ENCODE measurements at places on chromosomes 2 and 18.

GRCh38 chr2:190986221-190986953, 27.6 kb downstream of the STAT1 start:
- no peak for DNase-seq

GRCh38 chr18:27839141-27839540, 337.8 kb downstream of the CDH2 start:
- DNase-seq, result no peak

GRCh38 chr18:24928301-24928878, 423.6 kb downstream of the ZNF521 start:
- DNase-seq, result no peak

GRCh38 chr2:160942476-160943142, 217.6 kb upstream of the TANK start:
- no peak for DNase-seq

DNA sequence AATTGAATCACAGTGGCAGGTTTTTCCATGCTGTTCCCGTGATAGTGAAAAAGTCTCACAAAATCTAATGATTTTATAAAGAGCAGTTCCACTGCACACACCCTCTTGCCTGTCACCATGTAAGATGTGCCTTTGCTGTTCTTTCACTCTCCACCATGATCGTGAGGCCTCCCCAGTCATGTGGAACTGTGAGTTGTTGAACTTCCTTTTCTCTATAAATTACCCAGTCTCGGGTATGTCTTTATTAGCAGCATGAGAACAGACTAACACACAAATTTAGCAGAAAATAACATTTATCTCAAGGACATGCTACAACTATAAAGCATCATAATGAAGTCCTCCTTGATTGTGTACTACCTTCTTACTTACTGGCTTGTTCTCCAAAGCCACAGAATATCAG, 1526.0 kb downstream of the LRP1B start:
- no peak for DNase-seq

DNA sequence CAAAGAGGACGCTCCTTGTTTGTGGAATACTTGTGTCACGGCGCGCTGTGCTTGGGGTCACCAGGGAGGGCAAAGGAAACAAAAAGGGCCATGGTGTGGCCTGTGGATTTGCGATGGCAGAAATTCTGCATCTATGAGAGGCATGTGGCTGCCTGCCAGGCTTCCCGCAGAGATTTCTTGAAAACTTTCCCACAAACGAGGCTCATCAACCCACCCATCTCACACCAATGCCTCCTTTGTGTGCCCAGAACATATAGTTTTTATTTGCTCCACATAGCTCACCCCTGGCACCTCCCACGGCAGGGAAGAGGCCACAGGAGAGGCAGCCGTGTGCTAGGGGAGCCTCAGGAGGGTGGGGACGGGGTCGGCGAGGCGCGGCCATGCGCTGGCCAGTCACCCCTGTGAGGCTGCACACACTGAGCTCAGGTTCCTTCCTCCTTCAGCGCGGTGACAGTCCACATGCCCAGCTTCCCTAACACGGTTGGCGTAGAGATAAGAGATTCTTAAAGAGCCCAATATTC, 100.3 kb downstream of the MBP start:
- DNase-seq, result no peak

DNA sequence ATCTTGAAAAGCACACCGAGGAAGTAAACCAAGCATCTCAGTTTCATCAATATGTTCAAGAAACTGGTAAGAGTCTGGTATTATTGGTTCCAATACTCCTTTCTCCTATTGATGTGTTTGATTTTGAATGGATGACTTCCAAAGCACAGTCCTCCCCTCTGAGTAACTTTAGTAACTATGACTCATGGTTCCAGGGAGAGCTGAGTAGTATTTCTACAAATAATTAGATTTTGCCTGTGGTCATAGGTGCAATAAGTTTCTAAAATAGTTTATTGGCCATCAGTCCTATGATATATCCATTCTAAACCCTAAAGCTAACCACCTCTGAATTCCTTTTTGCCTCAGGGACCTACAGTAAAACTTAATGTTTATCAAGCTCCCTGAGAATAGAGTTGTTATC, 352.4 kb downstream of the XIRP2 start:
- no peak for DNase-seq

GRCh38 chr2:127410871-127411652, 7.2 kb upstream of the PROC start:
- DNase-seq, result no peak

- no peak for DNase-seq
Measured at GRCh38 chr2:240591226-240591625, 4.7 kb downstream of the CAPN10 start.

DNA sequence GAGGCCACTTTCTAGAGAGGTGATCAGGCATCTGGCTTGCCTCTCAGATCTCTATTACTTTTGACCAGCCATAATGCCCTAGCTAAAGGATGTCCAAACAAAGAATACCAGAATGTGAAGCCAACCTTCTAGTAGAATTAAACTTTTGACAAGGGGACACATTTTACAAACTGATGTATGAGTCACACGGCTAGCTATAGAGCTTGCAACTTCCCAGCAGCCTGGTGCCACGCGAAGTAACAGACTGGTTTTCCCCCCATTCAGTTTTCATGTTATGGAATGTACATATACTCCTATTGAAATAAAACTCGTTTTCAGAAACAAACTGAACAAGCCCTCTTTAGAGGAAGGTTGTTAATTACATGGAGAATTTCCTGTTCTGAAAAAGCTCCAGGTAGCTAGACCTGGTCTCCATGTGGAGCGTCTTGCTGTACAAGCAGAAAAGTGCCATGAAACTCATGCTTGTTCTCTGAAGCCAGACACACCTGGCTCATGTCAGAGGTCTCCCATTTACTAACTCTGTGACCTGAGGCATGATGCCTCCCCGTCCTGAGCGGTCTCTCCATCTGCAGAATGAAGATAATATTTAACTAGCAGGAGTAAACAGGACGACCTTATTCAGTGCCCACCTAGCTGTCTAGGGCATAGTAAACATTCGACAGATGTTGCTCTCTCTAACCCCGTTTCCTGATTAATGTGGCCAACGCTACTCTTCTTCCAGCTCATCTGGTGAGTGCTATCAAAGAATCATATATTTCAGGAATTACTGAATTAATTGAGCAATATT, 81.5 kb upstream of the MAP3K20 start:
- DNase-seq, result no peak

DNA sequence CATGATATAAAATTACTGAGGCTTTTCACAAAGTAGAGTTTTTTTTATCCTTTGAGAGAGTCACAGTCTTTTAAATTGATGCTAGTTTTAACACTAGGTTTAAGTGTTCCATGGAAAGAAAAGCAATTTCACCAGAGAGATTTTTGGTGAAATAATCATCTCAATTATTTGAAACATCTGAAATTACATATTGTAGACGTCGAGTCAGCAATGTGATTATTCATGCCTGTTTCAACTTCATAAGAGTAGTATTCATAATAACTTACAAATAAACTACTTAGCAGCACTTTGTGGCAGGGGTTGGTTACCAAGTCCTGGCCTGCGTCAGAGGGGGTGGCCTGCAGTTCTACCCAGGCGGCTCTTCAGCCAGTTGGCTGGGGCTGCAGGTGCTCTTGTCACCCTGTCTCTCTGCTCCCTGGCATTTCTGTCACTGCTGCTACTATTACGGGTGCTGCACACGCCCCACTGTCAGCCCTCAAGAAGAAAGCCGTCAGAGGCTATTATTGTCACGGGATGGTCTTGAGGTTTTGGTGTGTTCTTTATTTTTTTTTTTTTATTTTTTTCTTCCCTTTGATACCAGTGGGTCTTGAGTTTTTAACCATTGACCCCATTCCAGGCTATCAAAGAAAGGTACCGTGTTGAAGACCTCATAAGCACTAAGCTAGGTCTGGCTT, 50.4 kb downstream of the MALT1 start:
- DNase-seq, result no peak

DNA sequence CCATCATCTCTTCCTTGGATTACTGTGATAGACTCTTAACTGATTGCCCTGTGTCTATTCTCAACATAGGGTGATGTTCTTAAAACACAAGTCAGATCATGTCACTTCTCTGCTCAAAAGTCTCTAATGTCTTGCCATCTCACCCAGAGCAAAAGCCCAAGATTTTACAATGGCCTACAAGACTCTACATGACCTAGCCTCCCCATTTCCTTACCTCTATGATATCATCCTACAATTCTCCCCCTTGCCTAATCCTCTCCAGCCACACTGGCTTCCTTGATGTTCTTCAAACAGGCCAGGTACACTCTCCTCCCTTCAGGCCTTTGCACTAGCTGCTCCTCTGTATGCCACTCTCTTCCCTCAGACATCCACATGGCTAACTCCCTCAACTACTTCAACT, 55.1 kb downstream of the ROCK1 start:
- DNase-seq, result no peak

- DNase-seq, result no peak
Measured at GRCh38 chr18:26555804-26556553, 7.6 kb upstream of the KCTD1 start.

DNA sequence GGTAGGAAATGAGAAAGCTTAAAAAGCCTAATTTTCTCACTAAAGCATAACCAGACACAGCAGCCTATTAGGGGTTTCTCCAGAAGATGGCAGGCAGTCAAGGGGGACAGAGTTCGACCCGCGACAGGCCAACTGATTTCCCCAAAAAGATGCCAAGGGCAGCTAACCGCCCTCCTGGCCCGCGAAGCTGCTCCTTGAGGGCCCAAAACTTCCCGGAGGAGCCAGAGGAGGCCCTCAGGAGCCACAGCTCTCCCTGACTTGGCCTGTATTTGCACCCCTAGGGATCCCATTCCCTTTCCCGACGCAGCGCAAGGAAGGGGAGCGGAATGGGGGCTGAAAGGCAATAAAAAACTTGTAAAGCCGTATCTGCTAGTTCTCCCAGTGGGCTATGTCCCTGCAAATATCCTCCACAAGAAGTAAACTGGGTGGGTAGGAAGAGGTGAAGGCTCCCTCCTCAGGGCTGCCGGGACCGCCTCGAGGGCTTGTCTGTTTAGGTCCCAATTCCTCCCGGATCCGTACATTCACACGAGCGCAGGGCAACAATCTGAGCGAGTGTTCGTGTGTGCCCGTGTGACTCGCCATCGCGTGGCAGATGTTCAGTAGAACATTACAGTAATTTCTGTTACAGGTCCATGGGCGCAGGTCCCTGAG, 756 bp upstream of the NAGK start:
- no peak for DNase-seq

- DNase-seq, result peak; percentile 76
Measured at GRCh38 chr2:30252723-30253701, 21.7 kb downstream of the LBH start.

DNA sequence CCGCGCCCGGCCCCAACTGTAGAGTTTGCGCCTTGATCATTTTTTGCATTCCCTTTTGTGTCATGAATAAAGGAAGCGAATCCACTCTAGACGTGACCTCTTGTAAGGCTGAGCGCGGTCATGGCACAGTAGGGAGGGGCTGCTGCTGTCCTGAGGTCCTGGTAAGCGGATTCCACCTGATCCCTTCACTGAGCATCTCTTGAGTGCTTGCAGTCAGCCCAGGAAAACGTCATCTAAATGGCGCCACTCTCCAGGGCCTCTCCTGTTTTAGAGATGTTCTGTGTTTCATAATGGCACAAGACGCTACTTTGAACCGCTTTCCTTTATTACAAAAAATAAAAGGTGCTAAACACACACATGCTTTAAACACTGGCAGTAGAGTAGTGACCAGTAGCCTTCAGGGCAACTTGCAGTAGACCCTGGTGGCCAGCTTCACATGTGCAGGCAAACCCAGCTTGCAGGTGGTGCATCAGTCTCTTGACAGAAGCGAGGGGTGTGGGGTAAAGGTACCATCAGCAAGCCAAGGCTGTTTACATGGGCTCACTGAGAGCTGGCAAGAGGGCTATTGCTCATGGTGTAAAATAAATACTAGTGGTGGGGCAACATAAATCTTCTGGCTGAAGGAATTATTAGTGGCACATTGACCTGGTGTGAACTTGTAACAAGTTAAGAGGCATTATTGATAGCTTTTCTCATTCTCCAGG, 43.0 kb upstream of the ACKR3 start:
- no peak for DNase-seq

GRCh38 chr2:200298816-200299215, 7.7 kb upstream of the SPATS2L start:
- DNase-seq, result no peak

DNA sequence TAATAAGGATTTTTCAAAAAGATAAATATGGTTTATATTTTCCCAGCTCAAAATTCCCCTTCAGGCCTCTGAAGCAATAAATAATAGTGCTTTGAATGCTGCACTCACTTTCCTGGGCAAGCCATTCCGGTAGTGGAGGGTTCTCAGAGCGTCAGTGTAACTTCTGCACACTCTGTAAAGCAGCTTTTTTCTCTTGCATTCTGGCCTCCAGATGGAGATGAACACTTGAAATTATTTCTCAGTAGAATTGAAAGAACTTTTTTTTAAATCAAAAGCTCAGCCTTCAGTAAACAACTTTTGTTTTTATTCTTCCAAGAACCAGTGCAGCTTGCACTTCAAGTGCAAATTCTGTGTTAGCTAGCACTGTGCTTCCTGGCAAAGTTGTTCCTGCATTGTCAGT, 281.1 kb upstream of the RAB12 start:
- DNase-seq, result no peak

- DNase-seq, result no peak
Measured at GRCh38 chr2:30786923-30787685, 20.1 kb downstream of the CAPN13 start.

GRCh38 chr2:72722492-72723070, 103.3 kb downstream of the EXOC6B start:
- DNase-seq, result no peak
